ENCODE measurements at places on chromosomes 6 and 20.

DNA sequence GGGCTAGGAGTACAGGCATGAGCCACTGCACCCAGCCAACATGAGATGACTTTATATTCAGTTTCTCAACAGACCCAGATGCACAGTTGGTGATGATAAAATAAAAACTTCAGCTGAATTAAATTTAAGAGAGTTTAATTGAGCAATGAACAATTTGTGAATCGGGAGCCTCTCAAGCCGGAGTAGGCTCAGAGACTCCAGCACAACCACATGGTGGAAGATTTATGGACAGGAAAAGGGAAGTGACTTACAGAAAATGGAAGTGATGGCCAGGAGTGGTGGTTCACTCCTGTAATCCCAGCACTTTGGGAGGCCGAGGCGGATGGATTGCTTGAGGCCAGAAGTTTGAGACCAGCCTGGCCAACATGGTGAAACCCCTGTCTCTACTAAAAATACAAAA is 10.4 kb upstream of the BCAS4 start:
- DNase-seq = no peak

- DNase-seq = no peak
Observed at GRCh38 chr6:80547827-80548226, 441.4 kb downstream of the BCKDHB start.

DNA sequence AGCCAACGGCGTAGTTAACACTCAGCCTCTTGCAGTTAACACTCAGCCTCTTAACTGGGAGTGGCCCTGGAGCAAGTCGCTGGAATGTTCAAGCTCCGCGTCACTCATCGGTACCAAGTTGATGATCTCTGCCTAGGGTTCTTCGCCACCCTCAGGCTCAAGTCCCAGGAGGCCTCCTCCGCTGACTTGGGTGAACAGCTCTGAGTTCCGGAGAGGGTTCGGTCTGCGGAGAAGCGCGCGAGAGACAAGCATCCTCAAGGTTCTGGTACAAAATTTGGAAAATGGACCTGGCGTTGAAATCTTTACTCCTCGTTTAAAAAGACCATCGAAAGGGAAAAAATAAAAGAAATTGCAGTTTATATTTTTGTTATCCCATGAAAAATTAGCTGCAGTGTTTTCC is 876 bp upstream of the DSP start:
- no peak for DNase-seq

DNA sequence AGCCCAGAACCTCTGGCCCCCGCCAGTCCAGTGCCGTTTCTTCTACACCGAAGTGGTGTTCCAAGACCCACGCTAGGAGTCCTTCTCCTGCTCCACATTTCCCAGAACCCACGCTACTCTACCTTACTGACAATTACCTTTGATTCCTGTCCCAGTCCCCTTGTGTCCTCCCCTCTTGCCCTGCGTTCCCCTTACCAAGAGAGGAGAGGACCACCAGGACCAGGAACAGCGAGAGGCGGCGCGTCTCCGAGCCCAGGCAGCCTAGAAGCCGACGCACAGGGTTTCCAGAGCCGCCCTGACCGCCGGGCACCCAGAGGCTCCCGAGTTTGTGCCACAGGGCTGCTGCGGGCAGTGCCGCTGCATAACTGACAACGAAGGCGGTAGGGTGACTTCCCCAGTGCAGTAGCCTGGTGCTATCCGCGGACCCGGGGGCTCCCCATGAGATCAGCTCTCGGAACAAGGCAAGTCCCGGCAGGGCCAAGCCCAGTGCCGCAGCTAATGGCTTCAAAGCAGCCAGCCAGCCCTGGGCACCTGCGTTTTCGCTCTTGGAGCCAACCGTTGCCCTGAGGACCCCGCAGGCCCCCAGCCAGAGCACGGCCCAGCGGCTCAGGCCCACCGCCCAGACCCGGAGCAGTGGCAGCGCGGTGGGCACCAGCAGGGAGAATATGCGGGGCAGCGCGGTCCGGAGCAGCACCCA is 512 bp downstream of the TAP1 start:
- no peak for DNase-seq

DNA sequence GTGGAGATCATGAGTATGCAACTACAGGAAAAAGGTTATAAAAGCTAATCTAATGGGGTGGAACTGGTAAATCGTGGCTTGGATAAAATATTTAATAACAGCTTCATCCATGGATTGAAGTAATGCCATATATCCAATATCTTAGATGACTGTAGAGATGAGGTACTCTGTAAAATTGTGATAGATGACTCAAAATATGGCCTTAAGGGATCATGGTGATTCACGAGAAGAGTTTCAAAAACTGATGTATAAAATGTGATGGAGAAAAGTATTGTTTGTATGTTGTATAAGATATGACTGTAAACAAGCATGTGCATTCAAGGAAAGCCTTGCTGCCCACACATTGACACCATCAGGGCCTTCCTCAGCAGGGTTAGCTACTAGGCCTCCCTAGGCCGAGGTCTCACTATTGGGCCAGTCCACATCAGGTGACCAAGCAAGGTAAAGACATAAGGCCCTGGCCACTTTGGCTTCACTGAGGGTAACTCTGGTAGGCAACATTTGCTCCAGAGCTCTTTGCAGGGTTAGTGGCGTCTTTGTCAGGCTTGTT is 17.7 kb upstream of the CCN6 start:
- no peak for DNase-seq

- DNase-seq = no peak
Observed at GRCh38 chr20:41145821-41146620, 8.7 kb downstream of the PLCG1 start.

DNA sequence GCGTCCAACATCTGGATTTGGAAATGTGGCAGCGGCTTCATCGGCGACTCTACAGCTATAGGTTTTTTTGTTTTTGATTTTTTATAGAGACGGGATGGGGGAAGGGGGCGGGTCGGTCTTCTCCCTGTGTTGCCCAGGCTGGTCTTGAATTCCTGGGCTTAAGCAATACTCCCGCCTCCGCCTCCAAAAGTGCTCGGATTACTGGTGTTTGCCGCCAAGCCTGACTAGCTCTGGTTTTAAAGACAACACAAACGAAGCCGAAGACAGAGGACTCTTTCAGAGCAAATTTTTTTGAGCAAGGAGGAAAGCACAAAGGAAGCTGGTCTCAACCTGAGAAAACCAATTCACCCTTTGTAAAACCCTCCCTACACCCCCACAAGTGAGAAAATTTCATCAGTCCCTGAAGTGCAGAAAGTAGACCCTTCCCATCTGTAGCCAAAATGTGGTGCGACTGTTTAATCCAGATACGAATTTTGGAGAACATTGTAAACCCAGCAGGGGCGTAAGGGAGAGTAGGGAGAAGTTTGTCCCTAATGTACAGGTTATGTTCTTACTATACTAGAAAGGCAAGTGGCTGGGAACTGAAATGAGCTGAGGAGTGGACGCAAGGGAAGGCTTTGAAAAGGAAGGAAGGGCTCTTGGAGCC is 185.9 kb downstream of the TRIM27 start:
- DNase-seq = no peak

DNA sequence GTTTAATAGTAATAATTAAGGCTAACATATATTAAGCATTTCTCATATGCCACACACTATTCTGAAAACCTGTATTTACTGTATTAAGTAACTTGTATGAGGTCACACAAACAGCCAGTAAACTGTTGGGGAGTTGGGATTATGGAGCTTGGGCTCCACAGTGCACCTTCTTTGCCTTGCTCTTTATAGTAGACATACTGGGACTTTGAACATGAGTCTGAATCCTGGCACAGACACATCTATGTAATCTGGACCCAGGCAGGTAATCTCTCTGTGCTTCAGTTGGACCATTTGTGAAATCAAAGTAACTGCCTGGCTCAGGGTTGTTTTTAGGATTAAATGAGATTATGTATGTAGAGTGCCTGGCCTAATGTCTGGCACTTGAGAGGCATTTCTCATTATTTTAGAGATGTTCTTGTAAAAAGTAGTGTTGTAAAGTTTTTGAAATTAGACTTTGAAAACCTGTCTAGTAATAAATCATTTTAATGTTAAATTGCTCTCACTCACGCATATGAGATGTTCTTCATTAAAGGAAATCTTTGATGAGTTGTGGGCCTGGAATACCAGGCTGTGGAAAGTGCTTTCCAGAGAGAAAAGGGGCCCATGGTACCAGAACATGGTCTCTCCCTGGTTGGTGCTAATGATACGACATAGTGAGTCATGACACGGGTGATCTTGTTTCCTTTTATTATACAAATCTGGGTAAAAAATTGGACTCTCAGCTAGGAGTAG is 34.3 kb downstream of the LRRC1 start:
- no peak for DNase-seq

GRCh38 chr6:24743265-24743943 is 24.4 kb upstream of the C6orf62 start:
- DNase-seq = no peak

GRCh38 chr6:44127186-44128019 is at the start of the genes MRPL14 and TMEM63B:
Gene MRPL14 (minus strand): TSS chr6:44127452. CDS start chr6:44116611, 10,841 bp downstream.
Gene TMEM63B (plus strand): TSS chr6:44127554. CDS start chr6:44134585, 7,031 bp downstream.
- DNase-seq = peak; percentile 90

DNA sequence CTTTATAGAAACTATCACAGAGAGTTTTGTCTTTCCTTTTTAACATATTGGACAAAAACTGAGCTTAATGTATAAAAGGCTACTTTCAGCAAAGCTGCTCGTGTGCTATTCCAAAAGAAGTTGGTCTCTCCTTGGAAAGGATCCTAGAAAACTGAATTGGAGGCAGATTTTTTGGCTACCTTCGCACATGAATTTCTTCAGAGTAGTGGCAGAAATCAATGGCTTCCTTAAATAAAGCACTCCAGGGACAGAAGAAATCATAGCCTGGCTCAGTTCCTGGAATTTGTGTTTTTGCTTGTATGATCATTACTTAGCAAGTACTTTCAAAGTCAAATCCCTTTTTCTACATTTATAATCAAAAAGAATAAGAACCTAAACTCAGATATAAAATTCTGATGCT is 780.3 kb downstream of the PHF3 start:
- DNase-seq = no peak

- no peak for DNase-seq
Observed at GRCh38 chr6:164628302-164628931, 681.0 kb downstream of the C6orf118 start.

DNA sequence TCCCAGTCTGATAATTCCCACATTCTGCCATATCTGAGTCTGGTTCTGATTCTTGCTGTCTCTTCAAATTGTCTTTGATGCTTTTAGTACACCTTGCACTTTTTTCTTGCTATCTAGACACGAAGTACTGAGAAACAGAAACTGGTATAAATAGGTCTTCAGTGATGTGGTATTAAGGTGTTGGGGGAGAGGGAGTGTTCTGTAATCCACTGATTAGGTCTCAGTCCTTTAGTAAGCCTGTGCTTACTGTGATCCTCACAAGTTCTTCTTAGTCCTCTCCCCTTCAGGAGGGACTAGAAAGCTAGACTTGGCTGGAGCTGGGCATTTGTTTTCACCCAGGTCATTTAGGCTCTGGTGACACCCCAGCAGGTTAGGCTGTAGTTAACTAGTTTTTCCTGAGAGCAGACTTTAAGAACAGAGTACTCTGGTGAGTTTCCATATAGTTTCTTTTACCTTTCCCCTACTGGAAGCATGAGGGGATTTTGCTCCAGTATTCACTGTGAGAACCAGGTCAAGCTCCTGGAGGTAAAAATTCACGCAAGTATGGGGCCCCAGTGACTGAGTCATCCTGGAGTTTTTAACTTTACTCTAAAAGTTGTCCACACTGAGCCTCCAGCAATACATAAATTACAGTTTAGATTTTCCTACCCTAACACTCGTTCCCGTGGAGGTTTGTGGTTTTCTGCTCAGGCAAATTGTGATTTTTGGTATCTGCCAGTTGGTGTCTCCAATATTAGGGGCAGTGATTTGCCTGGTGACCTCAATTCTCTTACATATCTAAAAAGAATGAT is 154.6 kb downstream of the CDKAL1 start:
- no peak for DNase-seq

GRCh38 chr6:105746130-105746505 is 340.0 kb upstream of the PRDM1 start:
- no peak for DNase-seq

GRCh38 chr20:4192378-4193068 is 177.2 kb upstream of the RNF24 start:
- DNase-seq = no peak

DNA sequence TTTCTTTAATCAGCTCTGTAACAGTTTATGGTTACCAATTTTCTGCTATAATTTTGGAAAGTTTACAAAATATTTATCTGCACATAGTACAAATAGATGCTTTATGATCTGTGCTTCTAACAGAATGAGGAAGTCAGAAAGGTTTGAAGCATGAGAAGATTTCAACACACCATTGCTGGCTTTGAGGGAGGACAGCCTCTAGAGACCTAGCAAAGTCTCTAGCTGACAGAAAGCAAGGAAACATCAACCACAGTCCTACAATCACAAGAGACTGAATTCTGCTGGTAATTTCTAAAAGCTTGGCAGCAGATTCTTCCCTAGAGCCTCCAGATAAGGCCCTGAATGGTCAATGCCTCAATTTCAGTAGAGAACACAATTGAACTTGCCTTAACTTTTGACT is 750.8 kb upstream of the SLC35B3 start:
- DNase-seq = no peak

DNA sequence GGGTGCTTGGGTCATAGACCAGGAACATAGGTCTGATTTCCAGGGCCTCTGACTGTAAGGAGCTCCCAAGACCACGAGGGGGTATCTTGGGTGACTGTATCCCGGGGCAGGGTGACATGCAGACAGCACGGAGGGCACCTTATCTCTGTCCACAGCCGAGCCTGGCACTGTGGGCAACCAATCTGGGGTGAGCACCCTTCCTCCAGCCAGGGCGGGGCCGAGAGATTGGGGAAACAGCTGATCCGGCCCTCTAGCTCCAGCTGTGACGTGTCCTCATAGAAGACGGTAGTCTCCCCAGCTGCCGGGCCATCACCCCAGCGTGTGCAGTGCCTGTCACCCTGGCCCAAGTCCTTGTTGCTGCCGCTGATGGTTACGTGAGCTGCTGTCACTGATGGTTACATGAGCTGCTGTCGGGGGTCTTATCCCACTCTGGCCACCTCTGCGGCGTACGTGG is 139.6 kb upstream of the RNF24 start:
- no peak for DNase-seq

DNA sequence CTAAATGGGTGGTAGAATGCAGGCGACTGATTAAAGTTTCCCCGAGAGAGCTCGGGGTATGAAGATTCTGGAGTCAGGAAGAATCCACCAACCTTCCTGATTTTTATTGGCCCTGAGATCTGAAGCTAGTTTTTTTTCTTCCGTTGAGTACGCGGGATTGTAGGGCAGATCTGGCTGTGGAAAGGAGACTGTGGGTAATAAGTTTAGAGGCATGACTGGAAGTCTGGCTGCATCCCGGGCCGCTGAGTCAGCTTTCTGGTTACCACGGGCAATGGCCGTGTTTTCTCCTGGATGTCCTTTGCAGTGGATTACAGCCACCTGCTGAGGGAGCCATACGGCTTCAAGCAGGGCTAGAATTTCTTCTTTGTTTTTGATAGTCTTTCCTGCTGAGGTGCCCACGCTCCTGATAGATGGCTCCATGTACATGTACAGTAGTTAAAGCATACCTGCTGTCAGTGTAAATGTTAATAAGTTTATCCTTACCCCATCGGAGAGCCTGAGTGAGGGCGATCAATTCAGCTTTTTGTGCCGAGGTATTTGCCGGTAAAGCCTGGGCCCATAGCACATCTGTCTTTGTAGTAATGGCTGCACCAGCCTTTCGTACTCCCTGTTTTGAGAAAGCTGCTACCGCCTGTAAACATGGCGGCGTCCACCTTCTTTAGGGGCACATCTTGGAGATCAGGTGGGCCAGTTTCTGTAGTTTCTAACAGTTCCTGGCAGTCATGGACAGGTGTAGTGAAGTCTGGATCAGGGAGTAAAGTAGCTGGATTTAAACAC is 154.0 kb downstream of the TRIM27 start:
- no peak for DNase-seq

GRCh38 chr6:87391334-87391733 is 16.4 kb upstream of the CFAP206 start:
- no peak for DNase-seq

- no peak for DNase-seq
Observed at GRCh38 chr6:139888681-139889122, 514.3 kb upstream of the CITED2 start.

Measured in stimulated activated CD8-positive, alpha-beta memory T cell treated with anti-CD3 and anti-CD28 coated beads, Interleukin-15, amount 100 ng/mL, for 4 hours (primary cell).